Liver (tissue), 10 donors: ENCODE measurements at places on chromosomes 16 and 17. TPM values are rescaled to one million over a fixed set of nuclear protein-coding genes. Genes with fewer than 3 reads are reported as not detected.

C17orf113 gene
- total RNA-seq: 0.17 TPM

DNA sequence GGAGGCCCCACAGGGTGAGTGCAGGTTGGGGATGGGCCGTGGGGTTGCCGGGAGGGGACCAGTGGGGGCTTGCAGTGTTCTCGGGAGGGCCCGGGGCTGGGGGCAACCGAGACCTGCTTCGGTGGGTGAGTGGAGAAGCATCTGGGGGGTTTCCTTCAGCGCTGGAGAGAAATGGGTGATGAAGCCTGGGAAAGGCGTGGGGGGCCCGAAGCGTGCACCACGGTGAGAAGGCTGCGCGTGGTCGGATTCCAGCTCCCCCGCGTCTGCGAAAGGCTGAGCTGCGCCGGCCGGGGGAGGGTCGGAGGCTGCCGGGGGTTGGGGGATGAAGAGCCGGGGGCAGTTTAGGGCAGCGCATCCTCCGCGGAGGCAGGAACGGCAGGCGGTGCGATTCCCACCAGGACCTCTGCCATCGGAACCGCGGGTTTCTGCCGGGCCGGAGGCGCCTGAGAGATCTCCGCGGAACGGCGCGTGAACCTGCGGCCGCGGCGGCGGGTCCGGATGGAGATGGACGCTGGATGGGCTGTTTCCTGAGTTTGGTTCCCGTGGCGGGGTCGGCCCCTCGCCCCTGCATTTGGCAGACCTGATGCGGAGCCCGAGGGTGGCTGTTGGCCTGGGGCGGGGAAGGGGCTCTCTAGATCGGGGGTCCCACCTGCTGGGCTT is 6.9 kb upstream of the SSTR5 start:
- DNase-seq: no peak

DNA sequence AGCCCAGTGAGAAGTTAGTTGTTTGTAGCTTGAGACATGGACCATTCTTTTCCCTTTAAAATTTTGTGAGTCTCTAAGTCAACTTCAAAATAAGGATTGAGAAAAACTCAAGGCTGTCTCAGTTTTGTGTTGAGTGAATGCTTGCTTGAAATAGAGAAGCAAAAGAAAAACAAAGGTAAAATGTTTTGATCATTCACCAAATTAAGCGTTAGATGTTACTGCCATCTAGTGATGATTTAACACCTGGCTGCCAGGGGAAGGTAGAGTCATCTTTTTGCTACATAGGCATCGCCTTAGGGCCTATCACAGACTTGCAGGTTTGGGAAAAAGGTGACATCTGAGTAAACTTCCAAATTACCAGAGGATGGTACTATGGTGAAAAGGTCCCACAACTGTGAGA is 74.4 kb downstream of the PCTP start:
- DNase-seq: no peak

- no peak for DNase-seq
Observed at GRCh38 chr16:11128211-11129141, 127.5 kb downstream of the SOCS1 start.
